ENCODE measurements at places on chromosomes 11 and 22.

GRCh38 chr22:43053176-43053575, 36.0 kb downstream of the TTLL1 start:
- no peak for DNase-seq

- DNase-seq = no peak
Measured at GRCh38 chr11:36164506-36165250, 124.5 kb downstream of the COMMD9 start.

DNA sequence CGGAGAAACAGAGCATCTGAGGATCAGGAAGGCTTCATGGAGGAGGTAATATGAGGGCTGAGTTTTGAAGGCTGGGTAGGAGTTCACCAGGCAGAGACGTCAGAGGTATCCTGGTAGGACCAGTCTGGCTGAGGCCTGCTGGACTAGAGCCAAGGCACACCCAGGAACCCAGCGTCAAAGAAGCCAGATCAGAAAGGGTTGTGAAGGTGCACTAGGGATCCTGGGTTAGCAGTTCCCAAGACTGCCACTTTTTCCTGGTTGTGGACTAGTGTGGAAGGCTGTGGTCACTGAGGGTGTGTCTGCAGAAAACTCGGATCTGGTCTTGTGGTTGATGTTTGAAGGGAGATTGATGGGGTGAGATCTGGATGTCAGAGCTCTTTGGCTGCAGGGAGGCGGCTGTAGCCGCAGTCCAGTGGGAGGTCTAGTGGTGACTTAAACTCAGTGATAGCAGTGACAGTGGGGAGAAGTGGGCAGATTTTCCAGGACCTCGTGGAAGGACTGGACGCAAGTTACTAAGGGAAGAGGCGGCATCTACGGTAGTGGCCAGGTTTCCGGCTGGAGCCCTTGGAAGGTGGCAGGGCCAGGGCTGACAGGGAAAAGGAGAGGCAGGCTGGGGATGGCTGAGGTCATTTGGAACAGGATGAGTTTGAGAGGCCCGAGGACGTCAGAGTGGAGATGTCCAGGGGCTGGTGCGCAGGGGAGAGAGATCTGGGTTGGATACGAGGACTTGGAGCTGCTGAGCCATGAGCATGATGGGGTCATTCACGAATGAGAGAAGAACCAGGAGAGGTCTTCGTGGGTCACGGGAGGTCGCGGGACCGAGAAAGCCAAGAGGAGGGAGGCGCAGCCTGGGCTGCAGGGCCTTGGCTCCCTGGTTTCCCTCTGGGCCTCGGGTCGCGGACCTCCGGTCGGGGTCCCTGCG, 10.9 kb downstream of the RELA start:
- DNase-seq = peak; percentile 57

DNA sequence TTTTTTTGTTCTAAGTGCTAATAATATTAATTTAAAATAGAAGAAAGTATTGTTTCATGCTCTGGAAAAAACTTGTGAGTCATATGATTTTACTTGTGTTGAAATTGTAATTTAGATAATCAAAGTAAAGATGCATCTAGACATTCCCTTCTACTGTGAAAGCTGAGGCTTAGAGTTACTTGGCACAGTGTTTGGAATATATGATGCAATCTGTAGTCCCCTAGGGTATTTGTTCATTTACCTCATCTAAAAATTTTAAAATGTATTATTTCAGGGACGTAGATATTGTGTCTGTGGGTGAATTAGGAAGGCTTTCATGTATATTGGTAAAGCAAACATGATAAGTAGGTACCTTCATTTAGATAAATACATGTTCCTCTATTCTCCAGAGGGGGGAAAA, 793.5 kb upstream of the CNTN5 start:
- DNase-seq = no peak

GRCh38 chr22:39738746-39739145, 154.8 kb downstream of the ENTHD1 start:
- no peak for DNase-seq

GRCh38 chr11:17846852-17847453, 112.4 kb downstream of the KCNC1 start:
- peak; percentile 6 for DNase-seq

DNA sequence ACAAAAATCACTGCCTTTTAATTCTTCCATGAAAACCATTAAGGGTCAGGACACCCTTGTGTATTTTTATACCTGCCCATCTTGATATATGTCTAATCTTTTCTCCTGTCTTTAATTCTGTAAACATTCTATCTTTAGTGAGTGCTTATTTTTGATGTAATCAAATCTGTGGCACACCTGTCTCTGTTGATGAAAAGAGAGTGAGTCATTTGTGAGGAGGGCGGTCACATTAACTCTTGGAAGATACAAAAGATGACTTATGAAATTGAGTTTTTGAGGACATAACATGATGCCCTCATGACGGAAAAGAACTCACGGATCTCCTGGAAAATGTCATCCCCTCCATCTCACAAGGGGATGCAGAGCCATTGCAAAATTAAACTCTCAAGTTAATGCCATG, 206.5 kb upstream of the PGR start:
- no peak for DNase-seq

- peak; percentile 4 for DNase-seq
Measured at GRCh38 chr11:103202048-103202651, 92.9 kb downstream of the DYNC2H1 start.

DNA sequence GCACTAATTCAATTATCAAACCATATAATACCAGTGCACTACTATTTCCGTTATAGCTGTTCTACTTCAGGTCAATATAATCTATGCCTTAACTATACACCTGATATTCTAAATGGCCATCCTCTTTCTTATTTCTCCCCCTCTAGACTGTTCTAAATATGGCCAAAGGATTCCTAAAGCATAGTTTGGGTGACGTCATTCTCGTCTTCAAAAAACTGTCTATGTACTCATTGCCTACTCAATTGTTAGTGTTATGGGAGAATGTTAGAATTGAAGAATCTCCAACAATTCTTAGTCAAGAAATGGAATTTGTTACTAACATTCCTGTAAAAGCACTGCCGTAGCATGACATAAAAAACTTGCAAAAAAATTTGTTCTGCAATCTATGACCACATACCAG, 431.1 kb upstream of the ANO3 start:
- DNase-seq = no peak

DNA sequence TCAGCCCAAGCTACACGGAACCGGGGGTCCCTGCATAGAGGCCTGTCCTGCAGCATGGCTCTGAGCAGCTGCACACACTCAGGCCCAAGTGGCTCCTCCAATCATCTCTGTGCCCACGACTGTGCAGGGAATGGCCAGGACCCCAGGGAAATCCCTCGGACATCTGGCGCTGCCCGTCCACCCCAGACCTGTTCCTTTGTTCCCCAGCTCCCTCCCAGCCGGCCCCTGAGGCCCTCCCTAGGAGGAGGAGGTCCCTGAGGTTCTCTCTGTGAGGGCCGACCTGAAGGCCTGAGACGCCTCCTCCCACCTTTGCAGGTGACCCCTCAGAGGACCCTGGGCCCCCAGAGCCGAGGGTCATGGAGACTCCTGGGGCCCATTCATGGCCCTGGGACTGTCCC, 1.1 kb downstream of the MLC1 start:
- no peak for DNase-seq

DNA sequence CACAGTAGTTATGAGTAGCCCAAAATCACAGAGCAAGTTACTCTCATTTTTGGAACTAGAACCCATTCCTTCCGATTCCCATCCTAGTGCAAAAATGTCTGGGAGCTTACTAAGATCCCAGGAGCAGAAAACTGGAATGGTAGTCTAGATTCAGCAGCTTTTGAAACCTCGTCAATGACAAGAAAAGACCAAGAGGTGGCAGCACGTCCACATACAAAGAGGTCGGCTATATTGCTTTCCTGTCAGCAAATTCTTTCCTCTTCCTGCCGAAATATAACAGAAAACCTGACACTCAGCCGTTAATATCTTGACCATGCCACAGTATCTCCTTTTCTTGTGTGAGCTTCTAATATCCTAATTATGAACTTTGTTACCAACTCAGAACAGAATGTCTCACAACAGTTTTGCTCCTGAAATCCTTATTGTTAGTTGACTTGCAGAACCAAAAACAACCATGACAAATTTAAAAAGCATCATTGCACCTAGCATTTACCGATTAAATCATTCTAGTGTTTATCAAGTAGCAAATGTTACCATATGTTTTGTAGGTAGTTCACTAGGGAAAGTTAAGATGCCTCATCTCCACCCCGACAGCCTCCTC, 92.8 kb upstream of the OR9G4 start:
- peak; percentile 15 for DNase-seq

DNA sequence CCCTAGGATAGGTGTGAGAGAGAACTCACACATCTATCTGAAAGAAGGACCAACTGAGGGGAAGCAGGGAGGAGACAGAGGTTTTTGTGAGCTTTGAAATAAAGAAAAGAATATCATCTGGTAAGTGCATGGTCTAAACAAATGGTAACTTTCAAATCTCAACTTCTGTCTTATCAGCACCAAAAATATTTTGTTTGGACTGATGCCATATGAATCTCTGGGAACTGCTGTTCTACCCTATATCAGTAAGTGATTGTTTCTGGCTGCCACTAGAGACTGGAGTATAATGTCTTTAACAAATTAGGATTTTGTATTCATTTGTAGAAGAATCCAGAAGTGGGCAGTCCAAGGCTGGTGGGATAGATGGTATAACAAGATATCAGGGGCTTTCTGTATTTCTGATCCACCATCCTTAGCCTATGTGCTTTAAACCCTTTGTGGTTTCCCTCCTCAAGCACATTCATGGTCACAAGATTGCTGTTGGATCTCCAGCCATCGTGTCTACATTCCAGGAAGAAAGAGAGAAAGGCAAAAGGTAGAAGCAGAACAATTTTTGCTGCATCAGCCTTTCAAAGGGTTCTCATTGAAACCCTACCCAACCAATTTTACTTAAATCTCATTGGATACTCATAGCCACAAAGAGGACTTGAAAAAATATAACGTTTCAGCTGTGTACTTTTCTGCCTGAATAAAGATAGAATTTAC, 4.7 kb downstream of the HEPHL1 start:
- no peak for DNase-seq

DNA sequence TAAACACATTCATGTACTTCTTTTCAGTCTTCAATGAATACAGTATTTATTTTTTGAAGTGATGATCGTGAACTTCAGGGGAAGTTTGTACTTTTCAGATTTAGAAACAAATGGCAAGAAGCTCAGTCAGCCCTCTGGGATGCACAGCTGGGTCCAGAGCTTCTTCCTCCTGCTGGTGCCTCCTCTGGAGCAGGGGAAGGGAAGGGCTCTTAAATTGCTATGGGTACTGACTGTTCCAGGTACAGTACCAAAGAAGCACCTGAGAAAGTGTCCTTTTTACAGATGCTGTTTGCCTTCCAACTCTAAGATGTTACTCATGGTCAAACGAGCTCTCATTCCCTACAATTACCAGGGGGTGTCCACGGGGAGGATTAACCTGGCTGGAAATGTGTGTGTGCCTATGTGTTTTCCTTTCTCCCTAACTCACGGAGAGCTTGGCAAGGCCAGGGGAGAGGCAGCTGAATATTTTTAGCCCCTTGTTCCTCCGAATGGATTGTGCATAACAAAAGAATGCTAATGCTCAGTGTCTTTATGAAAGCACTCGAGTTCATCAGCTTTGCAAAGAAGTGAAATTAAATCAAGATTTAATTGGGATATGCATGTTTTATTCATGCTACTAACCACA, 313.7 kb upstream of the CADM1 start:
- no peak for DNase-seq

DNA sequence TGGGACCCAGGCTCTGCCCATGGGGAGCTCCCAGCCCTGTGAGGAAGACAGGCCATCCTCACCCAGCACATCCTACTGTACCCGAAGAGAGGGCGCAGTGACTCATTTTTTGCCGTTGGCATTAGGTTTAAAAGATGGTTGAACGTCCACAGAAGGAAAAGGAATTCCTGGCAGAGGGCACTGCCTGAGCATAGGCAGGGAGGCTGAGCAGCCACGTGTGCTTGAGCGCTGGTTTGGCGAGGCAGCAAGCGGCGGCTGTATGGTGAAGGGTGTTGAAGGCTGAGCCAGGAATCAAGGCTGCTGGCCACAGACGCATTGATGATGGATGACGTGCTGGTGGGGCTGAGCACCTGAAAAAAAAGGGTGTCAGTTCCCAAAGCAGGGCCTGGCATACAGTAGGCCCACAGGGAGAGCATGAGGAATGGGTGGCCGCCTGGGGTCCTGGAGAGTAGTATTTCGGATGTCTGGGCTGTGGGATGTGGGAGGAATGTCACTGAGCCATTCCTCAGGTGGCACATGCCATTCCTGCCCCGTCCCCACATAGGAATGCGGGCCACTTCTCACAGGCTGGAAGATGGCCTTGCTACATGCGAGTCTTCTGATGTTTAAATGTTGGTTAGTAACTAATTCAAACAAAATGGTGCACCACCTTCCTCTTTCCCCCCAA, 112.5 kb downstream of the KIAA1671 start:
- DNase-seq = no peak

DNA sequence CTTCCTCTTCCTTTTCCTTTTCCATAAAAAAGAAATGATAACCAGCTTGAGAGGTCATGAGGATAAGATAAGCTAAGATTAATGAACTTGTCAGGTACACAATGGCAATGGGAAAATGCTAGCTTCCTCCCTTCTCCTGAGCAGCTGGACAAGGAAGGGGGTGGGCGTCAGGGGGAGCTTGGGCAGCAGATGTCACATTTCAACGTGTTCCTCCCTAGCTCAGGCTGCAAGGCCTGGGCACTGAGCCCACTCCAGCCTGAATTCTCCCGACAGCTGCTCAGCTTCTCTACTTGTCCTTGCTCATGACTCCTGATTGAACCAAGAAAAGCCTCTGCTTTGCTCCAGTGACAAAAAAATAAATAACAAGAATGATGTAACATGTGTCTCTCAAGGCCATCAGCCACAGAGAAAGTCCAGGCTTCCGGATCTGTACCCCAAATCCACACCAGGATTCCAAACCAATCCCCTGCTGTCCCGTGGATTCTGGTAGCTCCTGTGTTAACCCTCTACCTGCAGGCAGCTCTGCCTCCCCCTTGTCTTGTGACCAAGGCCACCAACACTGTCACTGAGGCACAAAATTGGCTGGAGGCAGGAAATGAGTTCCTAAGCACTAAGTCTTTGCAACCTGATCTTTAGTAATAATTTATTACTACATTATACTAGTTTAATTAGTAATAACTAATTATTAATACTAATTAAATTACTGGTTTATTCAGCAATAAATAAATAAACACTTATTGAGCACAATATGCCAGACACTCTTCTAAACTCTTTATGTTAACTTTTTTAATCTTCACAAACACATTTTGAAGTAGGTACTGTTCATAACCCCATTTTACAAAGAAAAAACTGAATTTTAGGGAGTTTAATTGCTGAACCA, 146.5 kb downstream of the CCDC34 start:
- DNase-seq = peak; percentile 51

GRCh38 chr11:116333001-116333535, 439.7 kb downstream of the BUD13 start:
- DNase-seq = no peak

GRCh38 chr11:60594998-60595642, 79.9 kb downstream of the MS4A13 start:
- no peak for DNase-seq

DNA sequence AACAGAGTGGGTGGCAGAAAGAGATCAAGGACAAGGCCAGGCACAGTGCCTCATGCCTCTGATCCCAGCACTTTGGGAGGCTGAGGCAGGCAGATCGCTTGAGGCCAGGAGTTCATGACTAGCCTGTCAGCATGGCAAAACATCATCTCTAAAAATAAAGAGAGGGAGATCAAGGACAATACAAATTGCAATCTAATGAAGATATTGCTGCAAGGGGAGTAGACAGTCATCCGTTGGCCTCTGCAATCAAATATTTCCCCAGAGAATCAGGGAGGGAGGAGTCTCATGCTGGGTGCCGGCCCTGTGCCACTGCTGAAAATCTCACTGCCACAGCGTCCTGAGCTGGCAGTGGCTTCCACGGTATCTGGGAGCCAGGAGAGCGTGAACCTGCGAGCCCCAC, 19.4 kb upstream of the IL17RA start:
- DNase-seq = no peak

Measured in hepatic stellate cell (primary cell).